ENCODE measurements at places on chromosomes 4 and X.

DNA sequence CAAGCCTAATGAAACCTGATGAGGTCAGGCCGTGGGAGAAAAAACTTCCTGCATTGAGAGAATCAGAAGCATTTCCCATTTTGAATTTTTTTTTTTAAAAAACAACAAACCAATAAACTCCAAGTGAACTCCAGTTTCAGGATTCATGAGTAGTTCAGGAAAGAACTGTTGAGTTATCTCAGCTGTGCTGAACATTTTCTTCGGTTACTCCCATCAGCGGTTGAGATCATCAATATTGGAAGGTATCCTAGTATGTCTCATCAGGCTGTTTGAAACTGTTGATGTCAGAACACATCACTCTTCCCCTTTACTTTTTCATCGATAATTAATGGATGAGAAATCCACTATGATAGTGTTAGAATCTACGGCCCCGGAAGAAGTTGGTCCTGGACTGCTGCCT, 82.4 kb upstream of the ADGRG2 start:
- no peak for DNase-seq

DNA sequence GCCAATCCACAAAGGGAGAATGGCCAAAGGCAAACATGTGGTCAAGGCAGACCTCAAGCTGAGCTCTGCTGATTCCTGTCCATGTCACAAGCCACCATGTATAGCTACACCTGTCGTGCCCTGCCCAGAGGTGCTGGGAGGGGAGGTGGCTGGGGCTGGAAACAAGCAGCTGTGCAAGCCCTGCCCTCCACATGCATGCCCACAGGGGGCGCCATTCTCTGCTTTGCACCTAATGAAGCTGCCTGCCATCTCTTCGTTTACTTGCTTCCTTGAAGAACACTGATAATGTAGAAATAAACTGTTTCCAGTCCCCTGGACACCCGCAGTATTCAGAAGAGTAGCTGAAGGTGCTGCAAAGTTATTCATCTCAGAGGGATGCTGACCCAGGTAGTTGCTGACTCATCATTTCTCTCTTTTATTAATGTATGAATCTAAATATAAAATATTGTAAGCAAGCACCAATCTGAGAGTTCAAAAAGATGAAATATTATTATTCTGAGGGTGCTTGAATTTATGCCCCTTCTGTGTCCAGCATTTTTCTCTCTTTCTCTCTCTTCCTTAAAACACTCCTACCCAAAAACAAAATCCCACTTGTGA, 278.6 kb downstream of the ADGRA3 start:
- DNase-seq = no peak

DNA sequence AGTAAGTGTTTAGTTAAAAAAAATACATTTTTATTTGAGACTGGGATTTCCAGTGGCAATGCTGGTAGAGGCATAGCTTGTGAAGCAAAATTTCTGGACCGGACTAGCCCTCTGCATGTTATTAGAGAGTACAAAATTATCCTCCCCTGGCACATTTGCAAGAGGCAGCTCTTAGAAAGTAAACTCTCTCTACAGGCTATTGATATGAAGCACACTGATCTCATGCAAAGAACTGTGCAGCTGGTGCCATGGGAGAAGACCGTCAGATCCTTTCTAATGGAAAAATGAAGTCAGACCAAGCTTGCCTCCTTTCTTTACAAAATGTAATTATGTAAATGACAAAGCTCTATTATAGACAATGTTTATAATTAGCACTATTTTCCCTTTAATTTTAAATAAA, 2717.2 kb downstream of the PCDH7 start:
- no peak for DNase-seq

DNA sequence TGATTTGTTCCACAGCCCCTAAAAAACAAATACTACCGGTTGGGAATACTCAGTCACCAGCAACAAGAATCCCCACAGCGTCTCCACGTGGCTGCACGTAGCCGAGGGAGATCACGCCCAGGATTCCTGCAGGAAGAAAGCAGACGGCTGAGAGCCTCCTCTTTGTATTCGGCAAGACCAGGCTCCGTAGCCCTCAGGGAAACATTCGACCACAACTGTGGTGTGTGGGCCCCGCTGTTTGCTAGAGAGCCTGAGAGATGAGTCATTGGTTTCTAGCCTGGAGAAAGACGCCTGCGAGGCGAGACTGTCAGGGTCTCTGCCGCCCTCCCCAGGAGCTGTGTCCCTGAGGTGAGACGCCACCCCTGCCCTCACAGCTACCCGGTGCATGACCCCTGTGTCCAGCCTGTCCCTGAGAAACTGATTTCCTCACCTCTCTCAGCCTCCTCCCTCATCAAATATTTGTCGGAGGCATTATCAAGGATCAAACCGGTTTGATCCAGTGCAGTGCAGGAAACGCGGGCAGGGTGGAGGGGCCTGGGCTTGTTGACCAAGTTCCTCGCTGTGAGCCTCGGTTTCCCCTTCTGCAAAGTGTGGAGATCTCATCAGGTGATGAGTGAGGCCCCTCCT, 4.7 kb upstream of the S100P start:
- peak; percentile 22 for DNase-seq

GRCh38 chr4:94650690-94651089, 107.1 kb upstream of the BMPR1B start:
- no peak for DNase-seq

- DNase-seq = no peak
Observed at GRCh38 chr4:116638592-116638991, 446.8 kb downstream of the TRAM1L1 start.

- DNase-seq = no peak
Observed at GRCh38 chr4:3879681-3880614, 113.8 kb downstream of the ADRA2C start.

DNA sequence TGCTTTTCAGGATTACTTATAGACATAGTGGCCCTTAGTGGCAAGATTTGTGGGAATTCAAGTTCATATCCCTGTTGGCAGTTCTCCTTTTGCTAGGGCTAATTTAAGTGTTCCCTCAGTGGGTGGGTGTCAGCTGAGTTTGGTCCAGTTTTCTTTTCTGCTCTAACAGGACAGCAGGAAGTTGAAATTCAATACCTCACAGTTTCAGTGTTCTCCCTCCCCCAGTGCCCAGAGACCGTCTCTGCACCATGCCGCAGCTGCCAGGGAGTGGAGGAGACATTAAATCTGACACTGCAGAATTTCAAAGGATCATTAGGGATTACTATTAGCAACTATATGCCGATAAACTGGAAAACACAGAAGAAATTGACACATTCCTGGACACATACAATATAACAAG, 50.7 kb downstream of the UBE2NL start:
- no peak for DNase-seq

DNA sequence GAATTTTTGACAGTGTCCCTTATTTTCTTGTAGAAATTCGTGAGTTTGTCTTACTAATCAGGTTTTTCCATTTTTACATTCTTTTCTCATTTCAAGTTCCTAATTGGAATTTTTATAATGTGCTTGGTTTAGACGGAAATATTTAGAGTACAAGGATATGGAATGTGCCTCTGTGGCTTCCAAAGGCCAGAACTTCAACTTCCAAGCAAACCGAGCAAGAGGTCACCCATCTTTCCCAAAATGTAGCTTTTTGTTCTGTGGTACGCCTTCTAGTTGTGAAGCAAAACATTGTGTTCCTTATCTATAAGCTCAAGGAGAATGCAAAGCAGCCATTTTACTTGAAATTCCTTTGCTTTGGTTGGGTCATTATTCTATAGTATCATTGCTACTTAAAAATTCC, 212.8 kb upstream of the PACRGL start:
- no peak for DNase-seq

- no peak for DNase-seq
Observed at GRCh38 chr4:7126981-7127380, 59.1 kb upstream of the GRPEL1 start.

DNA sequence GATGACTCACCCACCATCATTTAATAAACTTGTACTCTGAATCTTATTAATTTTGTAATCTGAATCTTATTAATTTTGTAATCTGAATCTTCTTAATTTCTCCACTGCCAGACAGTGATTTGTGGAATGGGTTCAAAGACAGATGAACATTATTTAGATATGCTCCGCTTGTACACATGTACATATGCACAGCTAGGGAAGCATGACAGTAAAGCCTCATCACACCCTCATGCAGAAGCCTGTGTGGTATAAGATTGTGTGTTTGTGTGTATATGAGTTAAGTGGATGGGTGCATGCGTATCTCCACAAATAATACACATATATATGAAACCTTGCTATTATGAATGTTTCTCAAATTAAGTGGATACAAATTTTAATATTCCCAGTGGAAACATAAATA, 318.5 kb upstream of the SFRP2 start:
- no peak for DNase-seq

- DNase-seq = no peak
Observed at GRCh38 chrX:24332878-24333277, 19.0 kb upstream of the SUPT20HL2 start.
